Stimulated activated CD4-positive, alpha-beta T cell treated with anti-CD3 and anti-CD28 coated beads, Interleukin-15, amount 100 ng/mL, for 48 hours (primary cell): ENCODE measurements at places on chromosomes 11 and 22.

DNA sequence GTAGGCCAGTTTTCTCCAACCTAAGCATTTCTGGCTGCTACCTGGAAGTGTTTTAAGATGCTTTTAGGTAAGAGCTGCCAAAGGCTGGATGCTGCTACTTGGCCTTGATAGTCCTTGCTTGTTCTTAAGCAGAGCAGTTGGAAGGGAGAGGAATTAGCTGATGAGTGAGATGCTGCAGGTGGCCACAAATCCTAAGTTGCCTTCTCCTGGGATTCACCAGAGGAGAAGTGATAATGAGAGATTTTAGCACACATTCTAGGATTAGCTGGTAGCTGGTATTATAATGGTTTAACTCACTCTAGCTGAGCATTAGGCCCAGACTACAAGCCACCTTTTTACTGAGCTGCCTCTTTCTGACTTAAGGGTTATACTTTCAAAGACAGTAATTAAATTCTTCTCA is 442.9 kb upstream of the RAG2 start:
- no peak for DNase-seq

DNA sequence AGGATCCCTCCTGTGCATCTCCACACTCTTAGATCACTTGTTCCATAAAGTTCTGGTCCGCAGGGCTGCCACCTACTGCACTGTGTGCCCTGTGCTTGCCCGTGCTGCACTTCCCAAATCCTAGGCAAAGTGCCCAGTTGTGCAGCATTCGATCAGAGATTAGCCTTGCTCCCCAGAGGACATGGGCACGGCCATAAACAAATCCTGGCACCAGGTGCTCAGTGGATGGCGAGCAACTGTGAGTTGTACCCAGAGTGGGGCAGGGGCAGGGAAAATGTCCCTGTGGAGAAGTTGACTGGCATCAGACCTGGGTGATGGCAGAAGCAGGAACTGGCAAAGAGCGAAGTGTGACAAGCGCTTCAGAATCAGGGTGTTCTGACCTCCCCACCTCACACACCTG is 4.7 kb downstream of the FADS2 start:
- no peak for DNase-seq

DNA sequence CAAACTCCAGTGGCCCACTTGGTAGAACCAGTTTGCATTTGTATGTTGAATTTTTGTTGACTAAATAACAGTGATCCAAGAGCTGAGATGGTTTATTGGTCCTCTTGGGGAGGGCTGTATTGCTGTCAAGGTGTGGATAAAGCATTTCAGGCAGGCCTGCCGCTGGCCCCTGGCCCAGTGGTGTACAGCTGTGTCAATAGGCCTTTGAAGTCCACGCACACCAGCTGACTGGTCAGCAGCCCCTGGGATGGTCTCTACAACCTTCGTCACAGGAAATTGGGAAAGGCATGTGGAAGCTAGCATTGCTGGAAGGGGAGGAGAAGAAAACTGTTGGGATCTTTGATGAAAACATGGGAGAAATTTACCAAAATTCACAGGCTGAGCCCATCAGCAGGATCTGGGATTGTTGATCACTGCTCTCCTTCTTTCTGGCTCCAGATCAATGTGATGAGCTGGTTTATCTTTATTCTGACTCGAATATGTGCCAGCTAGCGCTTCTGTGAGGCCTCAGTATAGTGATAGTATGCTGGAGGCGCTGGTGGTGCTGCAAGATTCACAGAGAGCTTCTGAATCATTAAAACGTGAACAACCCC is 12.5 kb upstream of the E2F8 start:
- DNase-seq = no peak

DNA sequence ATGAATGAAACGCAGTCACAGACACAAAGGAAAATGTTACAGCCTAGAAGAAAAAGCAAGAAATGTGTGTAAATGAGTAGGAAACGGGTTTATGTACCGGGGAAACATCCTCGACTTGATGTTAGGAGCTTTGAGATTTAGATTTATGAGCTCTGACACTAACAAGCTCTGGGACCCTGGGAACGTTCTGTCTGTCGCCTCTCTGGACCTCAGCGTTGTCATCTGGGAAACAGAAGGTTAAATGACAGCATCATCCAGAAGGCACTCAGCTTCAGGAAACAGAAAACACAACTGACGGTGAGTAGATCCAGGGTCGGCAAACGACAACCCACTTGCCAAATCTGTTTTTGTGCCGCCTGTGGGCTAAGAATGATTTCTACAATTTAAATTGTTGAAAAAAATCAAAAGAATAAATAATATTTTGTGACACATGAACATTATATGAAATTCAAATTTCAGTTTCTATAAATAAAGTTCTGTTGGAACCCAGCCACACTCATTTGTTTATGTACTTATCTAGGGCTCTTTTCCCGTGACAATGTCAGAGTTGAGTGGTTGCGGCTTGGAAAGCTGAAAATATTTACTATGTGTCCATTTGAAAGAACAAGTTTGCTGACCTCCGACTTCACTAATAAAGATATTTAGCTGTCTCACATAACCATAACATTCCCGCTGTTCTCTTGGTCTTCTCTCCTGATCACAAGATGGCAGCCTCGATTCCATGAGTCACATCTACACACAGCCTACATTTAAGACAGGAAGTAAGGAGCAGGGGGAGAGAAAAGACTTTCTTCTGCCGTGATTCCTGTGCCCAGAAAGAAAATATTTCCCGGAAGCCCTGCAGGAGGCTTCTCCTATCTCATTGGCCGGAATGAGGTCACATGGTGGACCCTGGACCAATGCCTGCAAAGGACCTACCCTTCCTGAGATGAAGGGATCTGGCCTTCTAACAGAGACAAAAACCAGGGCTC is 47.1 kb upstream of the SYT13 start:
- DNase-seq = no peak

DNA sequence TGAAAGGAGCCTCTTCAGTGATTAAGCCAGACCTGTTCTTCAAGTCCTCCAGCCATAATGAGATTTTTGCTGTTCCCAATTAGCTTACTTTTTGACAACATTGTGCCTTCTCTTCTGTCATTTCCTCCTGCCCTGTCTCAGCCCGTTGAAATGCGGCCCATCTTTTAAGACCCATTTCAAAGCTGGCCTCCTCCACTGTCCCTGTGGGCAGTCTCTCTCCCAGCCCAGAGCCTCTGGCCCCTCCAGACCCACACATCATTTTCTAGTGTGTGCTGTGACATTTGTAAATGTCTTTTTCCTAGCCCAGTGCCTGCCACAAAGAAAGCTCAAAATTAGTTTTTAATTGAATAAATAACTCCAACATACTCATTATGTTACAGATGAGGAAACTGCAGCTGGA is 70.9 kb downstream of the BUD13 start:
- DNase-seq = no peak

- DNase-seq = no peak
Observed at GRCh38 chr11:73228268-73229134, 10.4 kb downstream of the P2RY2 start.

DNA sequence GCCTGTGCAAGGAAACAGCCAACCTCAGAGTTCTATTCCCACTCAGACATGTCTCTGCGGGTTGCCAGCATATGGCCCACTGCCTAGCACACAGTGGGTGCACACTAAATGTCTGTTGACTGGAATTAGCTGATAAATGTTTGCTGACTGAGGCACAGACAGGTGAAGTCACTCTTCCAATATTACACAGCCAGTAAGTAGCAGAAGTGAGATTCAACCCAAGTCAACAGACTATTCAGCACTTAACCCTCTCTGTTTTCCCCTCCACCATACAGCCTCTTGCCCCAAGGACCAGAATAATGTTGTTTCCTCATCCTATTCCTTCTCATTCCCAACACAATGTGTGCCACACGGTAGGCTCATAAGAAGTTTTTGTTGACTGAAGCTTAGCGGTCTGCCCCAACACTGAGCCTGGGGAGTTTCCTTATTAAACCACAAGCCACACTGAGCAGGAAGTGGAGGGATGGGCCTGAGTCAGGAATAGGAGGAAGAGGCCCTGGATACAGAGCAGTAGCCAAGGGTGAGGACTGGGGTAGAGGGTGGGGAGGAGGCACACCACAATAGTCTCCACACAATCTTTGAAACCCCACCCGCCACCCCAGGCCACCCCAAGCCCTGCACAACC is 15.7 kb upstream of the IL10RA start:
- no peak for DNase-seq
